Cardiac muscle cell (in vitro differentiated cells and primary cell): ENCODE measurements at places on chromosomes 3 and 15.

- no peak for DNase-seq
Observed at GRCh38 chr3:32743934-32744333, 58.9 kb downstream of the CNOT10 start.

GRCh38 chr3:148756311-148756710 lies 58.6 kb downstream of the AGTR1 start:
- DNase-seq: no peak

DNA sequence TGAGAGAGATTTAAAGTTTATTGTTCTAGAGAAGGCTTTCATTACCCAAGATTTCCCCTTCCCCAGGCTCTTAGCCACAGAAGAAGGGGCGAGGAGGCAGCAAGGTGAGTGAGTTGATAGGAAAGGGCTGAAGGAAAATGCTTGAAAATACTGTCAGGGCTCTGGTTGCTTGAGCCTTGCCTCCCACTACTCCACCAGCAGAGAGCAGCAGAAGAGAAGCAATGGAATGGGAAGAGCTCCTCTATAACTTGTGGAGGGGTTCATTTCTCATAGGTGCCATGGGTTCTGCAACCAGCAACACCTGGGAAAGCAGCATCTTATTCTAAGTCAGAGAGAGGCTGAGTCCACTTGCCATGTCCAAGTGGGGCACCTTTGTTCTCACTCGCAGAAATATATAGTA lies 184.0 kb upstream of the CNTN6 start:
- DNase-seq: no peak

DNA sequence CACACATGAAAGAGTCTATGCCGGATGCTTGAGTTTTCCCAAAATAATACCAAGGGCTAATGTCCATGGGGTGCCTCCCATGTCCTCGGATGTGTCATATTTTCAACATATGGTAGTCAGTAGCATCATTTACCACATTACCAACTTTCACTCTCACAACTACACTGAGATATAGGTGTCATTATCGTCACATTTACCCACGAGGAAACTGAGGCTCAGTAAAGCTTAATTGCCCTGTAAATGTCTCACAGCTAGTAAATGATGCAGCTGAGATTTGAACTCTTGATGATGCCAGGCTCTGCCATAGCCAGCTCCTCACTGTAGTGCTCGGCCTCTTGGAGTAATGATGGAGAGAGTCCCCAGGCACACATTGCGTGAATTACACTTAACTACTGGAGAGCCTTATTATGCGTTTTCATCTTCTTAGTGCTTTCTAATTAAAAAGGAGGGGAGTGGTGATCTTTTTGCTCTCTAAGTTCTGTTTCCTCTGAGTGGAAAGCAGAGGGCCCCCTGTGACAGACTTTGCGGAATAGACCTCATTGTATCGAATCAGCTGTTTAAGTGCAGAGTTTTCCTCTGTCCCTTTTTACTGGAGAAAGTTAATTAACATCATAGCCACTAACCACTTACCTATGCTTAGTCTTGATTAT lies 142.0 kb upstream of the SLCO3A1 start:
- DNase-seq: no peak

- no peak for DNase-seq
Observed at GRCh38 chr3:177820683-177821316, 623.5 kb upstream of the TBL1XR1 start.

GRCh38 chr3:65485826-65486469 lies 552.8 kb downstream of the MAGI1 start:
- DNase-seq: no peak

DNA sequence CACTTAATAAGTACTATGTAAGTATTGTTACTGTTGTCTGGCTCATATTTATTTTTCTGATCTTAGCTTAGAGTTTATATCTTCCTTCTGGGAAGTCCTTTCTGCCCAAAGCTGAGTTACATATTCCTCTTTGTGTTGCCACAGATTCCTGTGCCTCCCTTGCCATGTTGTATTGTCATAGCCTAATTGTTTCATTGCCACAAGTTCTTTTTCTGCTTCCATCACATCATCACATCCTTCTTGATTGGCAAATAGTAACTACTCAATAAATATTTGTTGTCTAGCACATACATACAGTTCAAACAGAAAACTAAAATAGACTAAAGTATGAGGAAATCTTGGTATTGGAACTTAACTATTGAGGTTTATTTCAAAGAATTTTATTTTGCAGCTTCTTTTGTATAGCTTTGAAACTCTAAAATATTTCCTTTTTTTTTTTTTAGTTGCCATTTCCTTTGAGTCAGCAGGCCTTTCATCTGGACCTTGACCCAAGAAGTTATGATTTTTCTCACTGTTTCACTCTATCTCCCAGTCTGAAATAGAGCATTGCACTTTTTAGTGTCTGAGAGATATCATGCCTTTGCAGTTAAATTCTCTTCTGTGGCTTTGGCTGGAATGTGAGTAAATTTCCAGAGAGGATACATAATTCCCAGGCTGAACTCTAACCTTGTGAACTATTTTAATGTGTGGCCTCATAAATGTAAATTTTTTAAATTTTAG lies 98.2 kb downstream of the ZNF609 start:
- peak; percentile 47 for DNase-seq

GRCh38 chr3:60555686-60556354 lies 695.4 kb downstream of the FHIT start:
- no peak for DNase-seq

- peak; percentile 82 for DNase-seq
Observed at GRCh38 chr3:57918123-57918837, 89.9 kb upstream of the FLNB start.

DNA sequence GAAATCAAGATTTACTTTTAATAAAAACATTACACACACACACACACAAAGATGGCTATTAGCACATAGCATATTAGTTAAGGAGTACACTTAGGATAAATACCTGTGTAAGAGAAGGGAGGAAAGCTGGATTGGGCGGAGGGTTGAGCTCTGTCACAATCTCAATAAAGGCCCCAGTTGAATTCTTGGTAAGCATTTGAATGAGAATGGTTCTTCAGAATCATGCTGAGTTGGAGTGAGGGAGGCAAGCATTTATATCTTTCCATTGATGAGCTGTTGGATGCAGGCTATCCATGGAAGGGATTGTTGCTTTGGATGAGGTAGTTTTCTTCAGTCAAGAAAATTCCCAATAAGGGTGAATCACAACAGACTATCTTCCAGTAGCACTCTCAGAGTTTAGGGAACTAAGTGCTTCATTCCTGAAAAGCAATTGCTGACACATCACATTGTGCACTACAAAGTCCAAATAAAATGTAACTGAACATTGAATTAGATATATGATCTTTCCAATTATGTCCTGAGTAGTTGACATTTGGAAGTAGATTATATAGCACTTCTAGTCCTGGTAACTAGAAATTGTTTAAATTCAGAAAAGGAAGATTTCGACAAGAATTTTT lies 95.7 kb downstream of the SUCNR1 start:
- no peak for DNase-seq

DNA sequence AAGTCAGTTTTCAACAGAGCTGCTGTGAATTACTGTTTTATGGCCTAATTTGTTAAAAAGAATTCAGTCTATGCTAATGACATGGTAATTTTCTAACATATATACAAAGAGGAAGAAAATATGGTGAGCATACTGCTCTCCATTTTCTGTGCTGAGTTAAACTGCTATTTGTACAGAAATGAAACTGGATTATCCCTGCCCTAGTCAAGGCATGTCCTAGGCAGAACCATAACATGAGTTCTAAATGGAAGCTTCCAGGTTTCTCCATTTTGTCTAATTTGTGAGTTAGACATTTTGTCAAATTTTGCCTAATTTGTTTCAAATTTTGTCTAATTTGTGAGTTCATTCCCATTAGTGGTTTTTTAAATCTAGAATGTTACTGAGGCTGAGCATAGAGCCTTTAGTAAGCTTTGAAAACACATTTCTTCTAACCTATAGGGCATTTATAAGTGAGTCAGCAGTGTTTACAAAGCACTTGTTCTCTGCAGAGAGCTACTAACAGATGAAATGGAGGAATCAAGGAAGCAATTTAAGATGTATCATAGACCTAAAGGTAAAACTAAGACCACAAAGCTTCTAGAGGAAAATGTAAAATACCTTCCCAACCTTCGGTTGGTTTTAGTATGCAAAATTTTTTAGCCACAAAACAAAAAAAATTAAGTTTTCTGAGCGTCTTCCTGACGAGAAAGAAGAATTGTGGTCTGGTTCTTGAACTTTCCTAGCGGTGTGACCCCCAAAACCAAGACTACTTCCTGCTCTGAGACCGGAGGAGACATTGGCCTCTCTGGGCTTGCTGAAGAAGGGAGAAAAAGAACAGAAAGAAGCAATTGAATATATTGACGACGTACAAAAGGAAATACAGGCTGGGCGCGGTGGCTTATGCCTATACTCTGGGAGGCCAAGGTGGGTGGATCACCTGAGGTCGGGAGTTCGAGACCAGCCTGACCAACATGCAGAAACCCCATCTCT lies 9.8 kb downstream of the P2RY14 start:
- no peak for DNase-seq

DNA sequence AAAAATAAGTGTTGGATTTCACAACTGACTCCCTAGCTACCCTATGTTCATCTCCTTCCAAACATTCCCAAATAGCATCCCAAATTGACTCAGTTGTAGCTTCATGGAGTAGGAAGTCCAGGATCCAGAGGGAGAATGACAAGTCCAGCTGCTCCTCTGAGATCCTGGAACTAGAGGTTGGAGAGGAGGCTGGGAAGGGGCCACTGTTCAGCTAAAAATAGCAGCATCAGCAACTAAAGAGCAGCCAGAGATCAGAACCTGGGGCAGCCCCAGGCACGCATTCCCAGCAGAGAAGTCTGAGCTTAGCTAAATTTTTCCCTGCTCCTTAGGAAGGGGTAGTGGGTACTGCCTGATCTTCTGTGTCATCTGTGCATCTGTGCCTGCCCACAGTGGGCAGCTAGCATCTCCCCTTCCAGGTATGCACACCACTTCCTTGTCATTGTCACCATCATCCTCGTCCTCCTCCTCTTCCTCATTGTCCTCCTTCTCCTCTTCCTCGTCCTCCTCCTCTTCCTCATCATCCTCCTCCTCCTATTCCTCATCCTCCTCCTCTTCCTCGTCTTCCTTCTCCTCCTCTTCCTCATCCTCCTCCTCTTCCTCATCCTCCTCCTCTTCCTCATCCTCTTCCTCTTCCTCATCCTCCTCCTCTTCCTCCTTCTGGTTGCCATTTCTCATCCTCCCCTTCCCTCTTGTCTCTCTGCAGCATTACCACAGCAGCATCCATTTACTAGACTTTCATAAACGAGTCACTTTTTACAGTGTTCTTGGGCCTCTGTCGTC lies 152.3 kb upstream of the ROPN1 start:
- DNase-seq: no peak

GRCh38 chr3:43755516-43756200 lies 64.9 kb downstream of the ABHD5 start:
- DNase-seq: no peak

DNA sequence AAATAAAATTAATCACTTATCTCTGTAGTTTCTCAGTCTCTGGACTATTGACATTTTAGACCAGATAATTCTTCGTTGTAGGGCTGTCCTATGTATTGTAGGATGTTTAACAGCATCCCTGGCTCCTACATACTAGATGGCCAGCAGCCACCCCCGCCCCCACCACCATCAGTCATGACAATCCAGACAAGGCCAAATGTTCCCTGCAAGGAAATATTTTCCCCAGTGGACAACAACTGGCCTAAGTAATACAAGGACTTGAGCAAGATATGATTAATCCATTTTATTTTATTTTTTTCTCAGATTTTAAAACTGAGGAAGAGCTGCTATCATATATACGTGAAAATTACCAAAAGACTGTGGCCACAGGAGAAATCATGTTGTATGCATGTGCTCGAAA lies 23.8 kb downstream of the TICRR start:
- DNase-seq: no peak

DNA sequence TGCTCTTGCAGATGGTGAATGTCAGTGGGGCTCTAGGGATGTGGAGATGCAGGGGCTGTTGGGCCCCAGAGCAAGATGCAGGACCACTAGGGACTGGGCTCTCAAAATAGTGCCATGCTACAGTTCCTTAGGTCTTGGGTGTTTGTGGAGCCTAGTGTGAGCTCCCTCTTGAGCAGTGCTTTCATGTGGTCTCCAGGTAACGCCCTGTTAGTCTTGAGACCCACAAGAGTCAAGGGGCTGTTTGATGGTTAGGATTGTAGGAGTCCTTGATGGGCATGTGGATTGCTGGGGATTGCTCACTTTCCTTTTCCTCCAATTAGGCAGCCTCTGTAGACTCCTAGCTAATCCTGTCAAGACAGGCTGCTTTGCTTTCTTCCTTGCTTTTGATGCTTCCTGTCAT lies 56.0 kb downstream of the CCDC66 start:
- DNase-seq: no peak

DNA sequence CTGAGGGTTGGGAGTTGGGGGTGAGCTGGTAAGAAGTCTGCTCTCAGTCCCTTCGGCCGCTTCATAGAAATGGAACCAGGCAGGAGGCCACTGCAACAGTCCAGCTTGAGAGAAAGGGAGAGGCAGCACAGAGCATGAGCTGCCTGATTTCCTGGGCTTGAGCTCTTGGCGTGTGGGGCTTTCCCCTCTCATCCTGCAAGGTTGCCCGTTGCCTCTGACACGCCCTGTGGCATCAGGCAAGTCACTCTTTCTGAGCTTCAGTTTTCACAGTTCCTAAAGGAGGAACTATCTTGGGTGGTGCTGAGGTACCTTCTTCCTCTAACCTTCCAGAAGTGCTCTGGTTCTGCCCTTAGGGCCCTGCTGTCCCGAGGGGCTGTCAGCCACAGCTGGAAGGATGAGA lies 4.9 kb downstream of the MESP2 start:
- no peak for DNase-seq

DNA sequence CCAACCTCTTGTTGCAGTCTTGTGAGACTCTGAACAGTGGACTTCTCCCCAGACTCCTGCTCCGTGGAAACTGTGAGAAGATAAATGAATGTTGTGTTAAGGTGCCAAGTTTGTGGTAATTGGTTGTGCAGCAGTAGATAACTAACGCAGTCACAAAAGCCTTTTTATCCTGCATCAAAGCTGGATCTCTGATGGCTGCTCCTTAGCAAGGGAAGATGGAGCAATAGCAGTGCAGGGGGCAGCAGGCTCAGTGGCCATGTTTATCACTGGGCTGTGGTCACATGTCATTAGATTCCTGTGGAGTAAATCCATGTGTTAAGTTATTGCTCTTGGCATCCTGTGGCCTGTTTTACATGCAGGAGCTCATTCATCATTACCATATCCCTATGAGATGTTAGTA lies 13.5 kb downstream of the CMTM7 start:
- DNase-seq: no peak

DNA sequence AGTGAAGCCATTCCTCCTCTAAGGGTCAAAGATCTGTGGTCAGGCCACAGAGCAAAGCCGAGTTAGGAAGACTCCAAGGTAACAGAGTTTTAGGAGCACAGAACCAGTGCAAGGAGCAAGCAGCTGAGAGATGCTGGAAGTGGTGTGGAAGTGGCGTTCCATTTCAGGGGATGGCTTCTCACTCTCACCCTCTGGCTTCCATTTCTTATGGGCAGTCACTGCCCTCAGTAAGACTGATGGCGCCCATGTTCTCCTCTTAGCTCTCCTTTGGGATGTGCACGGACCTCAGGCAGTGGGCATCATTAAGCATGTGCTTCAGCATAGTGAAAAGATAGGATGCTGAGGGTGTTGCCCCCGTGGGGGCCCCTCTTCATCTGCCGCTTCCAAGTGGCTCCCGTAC lies 90.3 kb downstream of the ASB7 start:
- DNase-seq: no peak

- DNase-seq: no peak
Observed at GRCh38 chr15:99614749-99615288, 49.0 kb downstream of the MEF2A start.
